ENCODE measurements at places on chromosomes 1 and 21.

DNA sequence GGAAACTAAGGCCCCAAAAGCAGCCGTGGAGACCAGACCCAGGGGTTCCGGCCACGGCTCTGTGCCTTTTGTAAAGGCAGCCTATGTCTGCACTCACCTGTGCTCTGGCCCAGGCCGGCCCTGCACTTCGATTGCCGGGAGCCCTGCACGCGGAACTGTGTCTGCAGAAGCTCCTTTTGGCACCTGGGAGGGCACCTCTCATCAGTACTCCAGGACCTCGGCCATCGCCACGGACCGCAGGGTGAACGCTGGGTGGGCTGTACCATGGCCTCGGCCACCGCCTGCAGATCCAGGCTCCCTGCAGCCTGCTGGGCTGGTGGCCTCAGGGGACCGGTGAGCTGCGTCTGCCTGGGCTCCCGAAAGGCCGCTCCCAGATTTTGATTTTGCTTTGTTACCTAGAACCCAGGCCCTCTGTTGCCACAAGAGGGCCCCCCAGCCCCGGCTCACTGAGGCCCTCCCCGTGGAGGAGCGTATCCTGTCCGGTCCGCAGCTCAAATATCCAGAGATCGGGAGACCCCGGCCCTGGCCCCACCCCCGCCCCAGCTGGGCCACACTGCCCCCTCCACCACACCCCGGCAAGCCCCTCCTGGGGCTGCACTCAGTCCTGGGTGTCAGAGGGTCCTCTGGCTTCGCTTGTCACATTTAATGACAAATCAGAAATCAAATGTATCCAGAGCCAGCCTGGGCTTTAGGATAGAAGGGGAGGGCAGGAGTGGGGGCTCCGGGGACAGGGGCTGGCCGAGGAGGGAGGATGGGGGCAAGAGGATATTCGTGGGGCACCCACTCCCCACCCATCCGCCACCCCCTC is 60.2 kb upstream of the PDE9A start:
- peak; percentile 39 for DNase-seq

DNA sequence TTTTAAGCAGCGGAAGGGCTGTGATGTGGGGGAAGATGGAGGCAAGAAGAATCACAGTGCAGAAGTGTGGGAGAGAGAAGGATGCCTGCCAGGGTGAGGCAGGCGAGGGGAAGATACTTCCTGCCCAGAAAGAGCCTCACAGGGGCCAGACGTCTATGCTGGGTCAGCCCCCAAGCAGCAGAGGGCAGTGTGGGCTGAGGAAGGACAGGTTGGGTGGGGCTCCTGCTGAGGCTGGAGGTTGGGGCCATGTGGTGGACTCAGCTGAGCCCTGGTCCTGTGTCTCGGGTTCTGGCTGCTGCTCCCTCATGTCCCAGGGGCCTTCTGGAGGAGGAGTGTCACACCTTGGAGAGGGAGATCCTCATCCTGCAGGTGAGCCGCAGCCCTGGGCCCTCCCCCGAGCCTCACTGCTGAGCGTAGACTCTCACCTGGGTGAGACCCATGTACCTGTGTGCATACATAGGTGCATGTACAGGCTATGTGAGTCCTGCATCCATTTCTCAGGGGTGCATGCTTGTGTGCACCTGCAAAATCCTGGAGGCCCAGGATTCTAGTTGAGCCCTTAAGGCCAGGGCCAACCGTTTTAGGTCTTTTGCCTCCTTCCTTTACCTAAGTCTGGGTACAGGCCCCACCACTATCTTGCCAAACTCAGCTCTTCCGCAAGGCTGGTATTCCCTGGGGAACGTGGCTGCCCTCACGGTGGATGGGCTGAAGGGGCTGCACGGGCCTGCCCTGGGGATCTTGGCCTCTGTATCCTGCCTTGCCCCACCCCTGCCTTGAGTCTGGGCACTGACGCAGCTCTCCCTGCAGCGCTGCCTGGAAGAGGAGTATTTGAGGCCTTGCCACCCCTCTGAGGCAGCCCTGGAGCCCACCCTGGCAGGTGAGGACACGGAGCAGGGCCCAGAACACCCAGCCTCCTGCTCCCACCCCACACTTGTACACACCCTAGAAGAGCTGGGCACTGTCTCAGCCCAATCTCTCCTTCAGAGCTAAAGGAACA is 3.7 kb downstream of the CCDC24 start:
- no peak for DNase-seq

GRCh38 chr1:111565079-111565478 is 54.5 kb upstream of the RAP1A start:
- DNase-seq: no peak

GRCh38 chr1:53730224-53730865 is 8.6 kb downstream of the GLIS1 start:
- no peak for DNase-seq

GRCh38 chr1:93692451-93692861 is 10.8 kb upstream of the BCAR3 start:
- DNase-seq: no peak

DNA sequence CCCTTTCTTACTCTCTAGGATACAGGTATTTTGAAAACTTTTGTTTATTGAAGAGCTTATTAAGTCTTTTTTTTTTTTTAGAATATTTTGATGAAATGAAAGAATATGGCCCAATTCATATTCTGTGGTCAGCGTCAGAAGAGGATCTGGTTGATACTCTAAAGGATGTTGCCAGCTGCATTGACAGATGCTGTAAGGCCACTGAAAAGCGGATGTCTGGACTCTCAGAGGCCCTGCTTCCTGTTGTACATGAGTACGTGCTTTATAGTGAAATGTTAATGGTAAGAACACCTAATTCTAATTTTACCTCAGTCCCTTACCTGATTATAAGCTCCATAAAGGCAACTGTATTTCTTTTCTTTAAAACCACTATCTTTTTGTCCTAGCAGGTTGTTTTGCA is 37.1 kb downstream of the SNX7 start:
- DNase-seq: no peak

DNA sequence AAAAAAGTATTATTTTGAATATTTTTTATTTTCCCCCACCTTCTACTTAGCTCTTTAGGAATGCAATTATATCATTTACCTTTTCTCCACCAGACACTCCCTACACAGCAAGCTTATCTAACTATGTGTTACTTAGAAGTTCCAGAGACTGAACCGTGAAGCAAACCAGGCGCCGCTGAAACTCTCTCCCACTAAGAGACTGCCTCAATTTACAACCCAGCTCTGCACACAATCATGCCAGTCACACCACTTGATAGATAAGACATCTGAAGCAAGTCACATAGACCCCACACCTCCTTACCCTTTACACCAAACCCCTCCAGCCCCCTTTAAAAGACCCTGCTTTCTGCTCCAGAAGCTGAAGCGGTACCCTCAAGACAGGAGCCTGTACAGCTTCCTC is 245.5 kb downstream of the S1PR1 start:
- no peak for DNase-seq

DNA sequence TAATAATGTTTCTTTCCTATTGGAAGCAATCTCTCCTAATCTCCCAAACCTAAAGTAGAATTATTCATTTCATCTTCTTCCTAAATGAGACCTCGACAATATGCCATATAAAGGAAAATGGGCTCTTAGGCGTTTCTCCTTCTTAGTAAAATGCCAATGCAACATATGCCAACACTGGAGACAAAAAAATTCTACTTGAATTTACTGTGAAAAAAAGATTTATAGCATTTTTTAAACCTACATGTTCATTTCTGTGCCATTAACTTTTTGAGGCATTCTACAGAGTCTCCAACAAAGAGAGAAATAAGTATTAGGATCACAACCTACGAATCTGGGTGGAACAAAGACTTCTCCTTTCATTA is 1.3 kb downstream of the WDR47 start:
- no peak for DNase-seq

GRCh38 chr1:164836614-164837018 is 277.6 kb downstream of the PBX1 start:
- no peak for DNase-seq

DNA sequence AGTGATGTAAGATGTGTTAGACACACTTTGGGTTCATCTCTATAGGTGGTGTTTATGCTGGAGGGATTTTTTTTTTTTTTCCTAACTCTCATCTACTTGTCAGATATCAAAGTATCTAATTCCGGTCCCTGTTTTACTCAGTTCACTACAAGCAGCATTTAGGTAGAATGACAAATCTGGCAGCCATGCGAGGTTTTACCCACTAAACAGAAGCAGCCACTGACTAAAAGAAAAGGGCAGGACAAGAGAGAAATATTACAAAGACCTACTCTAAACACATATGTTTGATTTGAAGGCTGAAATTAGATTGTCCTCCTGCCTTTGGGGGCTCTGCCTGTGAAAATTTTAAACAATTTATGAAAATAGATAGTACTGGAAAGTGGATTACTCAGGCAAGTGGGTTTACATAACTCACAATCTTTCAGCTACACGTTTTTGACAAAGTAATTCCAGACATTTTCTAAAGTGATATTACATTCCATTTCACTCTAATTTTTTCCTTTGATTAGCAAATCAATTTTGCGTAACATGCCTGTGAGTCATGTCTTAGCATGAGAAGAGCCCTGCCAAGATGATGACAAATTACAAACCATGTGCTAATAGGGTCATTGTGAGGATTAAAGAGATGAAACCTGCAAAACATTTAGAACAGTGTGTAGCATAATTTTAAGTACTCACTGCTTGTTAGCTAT is 172.6 kb downstream of the PLA2G4A start:
- no peak for DNase-seq

DNA sequence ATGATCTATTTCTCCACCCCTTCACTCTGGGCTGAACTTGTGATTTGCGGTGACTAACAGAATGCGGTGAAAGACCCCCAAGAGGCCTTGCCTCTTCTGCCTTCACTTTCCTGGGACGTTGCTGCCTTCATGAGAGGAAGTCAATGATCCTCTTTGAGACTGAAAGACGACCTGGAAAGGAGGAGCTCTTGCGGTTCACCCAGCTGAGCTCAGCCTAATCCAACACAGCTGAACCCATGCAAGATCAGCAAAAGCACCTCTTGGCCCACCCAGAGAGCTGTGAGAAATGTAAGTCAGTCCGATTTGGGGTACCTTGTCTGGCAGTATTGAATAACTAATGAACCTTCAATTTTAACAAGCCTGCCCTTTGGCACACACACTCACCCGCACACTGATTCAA is 767.4 kb upstream of the TPTE start:
- DNase-seq: no peak

DNA sequence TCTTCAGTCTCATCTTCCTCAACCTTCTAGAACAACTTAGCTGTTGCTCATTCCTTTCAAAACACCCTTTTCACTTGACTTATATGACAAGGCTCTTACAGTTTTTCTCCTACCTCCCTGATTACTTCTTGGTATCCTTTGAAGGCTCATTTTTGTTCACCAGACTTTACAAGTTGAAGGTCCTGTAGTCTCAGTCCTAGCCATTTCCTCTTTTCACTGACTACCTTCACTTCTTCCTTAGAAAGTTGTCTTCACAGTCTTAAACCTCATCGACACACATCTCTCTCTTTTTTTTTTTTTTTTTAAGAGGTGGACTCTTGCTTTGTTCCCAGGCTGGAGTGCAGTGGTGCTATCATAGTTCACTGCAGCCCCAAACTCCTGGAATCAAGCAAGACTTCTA is 6.6 kb upstream of the TP53BP2 start:
- no peak for DNase-seq

DNA sequence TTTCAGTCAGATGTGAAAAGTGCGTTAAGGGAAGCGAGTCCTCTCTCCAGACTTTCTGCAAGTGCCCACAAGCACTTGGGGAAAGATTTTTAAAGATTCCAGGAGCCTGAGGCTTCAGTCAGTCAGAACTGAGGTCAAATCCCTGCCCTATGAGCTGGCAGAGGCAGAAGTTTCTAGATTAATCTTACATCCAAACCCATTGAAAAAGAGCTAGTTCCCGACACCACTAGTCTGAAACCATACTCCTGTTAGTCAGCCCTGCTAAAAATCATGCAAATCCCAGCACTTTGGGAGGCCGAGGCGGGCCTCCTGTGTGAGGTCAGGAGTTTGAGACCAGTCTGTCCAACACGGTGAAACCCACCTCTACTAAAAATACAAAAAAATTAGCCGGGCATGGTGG is 21.0 kb downstream of the RSPH1 start:
- no peak for DNase-seq

DNA sequence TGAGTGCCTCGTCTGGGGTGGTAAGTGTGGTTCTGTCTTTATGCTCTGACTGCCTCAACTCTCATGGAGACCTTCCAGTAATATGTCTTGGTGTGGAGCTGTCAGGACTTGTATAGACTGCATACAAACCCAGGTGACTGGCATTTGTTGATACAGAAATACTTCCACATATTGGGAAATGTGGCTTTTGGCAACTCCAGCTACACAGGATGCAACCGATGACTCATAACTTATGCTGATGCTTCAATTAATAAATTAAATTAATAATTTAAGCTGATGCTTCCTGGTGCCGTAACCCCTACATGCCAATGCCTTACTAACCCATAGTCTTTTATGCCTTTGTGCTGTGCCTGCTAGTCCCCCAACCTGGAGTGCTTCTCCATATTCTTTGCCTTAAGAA is 72.3 kb upstream of the ARTN start:
- no peak for DNase-seq

- no peak for DNase-seq
These were observed 3.1 kb downstream of the PADI1 start for GRCh38 chr1:17207966-17208418.

- DNase-seq: no peak
These were observed 79.5 kb upstream of the DAB1 start for GRCh38 chr1:57503337-57503736.

DNA sequence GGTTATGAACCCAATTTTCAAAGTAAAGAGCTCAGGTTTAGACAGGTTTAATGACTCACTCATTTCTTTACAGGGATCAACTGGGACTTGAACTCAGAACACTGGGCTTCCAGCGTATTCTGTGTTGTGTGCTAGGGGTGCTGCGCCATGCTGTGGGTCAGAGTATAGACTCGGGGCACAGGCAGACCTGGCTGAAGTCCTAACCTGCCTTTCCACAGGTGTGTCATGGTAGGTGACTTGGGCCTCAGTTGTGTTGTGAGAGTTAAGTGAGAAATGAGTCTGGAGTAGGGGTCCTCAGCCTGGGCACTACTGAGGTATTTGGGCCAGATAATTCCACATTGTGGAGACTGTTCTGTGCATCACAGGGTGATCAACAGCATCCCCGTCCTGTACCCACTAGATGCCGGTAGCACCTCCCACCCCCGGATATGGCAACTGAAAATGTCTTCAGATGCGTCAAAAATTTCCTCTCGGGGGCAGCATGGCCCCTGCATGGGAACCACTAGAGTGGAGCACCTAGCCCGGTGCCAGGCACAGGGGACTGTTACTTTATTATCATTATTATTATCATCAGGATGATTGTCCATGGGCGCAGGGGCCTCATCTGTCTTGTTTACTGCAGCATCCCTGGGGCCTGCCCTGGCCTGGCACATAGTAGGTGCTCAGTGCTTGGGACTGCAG is 575.5 kb downstream of the PTPRU start:
- no peak for DNase-seq
